ENCODE measurements at places on chromosomes 7 and 10.

DNA sequence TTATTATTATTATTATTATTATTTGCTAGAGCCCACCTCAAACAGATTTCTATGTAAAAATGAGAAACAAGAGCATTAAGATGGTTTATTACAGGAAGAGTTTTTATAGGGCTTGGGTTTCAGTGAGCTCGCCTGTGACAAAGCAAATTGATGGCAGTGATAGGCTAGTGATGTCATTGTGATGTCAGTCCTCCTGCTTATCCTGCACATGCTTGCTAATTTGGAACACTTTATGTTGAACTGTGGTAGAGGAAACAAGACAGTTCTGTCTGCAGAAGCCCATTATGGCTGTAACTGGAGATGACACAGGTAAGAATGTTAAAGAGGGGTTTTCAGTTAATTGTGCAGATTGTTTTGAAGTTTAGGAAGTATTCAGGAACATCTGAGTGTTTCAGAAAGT lies 68.3 kb downstream of the CREM start:
- DNase-seq: peak; percentile 49

DNA sequence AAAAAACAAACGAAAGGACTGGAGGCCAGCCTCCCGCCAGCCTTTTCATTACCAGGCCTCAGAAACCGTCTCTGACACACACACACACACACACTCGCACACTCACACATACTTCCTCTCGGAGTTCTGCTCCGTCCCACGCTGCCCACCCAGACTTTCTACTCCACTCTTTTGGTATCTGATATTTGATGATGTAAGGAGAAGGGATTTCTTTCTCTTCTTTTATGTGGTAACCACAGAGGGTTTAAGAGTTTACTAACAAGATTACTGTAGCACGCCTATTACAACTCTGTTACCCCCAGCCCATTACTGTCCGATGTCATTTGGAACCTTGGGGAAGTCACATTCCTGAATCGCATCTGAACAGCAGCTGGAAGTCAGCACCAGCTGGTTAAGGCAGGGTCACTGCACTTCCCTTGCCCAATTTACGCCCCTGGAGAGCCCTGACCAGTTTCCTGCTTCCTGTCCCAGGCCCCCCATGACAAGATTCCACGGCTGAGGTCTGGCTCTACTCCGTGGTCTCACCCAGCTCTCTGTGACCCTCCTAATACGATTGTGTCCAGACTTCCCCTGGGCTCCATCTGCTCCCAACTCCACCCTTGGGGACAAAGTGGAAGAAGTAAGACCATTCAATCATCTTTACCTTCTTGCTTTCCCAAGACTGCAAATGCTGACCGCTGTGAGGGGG lies 1.1 kb downstream of the DENND2A start:
- no peak for DNase-seq

DNA sequence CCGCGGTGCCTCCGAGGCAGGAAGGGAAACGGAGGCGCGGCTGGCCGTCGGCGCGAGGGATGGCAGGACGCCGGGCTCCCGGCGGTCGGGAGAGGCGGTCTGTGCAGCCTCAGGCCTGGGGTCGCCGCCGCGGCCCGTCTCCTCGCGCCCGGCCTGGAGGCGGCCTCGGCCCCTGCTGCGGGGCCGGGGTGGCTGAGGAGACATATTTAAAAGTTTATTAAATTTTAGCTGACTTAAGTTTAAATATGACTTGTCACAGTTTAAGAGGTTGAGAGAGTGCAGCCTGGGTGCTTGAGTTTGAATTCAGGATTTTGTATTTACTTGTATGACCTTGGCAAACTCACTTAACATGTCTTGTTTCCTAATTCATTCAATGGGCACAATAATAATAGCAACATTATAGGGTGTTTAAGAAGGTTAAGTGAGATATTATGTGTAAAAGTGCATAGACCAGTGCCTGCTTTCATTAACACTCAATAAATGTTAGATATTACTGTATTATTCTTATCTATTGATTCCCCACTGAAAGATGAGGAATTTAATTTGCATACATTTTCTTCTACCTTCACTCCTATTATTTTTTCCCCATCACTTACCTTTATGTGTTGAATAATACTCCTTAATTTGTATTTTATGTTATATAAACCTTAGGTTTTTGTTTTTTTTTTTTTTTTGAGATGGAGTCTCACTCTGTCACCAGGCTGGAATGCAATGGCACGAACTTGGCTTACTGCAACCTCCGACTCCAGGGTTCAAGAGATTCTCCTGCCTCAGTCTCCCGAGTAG lies 718 bp downstream of the DYNC2I1 start:
- no peak for DNase-seq

GRCh38 chr7:157675427-157675927 lies 338.7 kb downstream of the DNAJB6 start:
- no peak for DNase-seq

DNA sequence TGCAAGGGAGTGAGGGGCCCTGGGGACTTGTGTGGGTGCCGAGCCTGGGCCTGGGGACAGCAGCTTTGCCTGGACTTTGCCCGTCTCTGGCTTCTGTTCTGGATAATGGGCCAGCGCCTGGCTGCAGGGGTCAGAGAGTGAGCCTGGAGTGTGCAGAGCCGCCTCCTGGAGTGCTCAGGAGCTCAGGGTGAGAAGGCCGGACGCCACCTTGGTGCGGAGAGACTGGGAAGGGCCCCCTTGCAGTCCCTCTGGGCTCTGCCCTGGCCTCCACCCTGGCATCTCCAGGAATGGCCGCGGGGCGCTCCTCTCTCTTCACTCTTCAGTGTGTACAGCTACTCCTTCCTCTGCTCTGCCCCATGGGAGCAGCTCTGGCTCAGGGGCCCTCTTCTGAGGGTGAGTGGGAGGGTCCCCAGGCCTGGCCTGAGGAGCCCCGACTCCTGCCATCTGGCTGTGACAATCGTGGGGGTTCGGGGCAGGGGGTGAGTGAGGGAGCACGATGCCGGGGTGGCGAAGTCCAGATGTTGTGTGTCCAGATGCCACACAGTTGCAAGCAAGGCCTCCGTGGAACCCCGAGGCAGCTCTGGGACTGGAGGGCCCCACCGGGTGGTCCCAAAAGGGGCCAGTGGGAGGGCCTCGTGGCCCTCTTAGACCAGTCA lies 187.1 kb downstream of the DNAJB6 start:
- DNase-seq: no peak

DNA sequence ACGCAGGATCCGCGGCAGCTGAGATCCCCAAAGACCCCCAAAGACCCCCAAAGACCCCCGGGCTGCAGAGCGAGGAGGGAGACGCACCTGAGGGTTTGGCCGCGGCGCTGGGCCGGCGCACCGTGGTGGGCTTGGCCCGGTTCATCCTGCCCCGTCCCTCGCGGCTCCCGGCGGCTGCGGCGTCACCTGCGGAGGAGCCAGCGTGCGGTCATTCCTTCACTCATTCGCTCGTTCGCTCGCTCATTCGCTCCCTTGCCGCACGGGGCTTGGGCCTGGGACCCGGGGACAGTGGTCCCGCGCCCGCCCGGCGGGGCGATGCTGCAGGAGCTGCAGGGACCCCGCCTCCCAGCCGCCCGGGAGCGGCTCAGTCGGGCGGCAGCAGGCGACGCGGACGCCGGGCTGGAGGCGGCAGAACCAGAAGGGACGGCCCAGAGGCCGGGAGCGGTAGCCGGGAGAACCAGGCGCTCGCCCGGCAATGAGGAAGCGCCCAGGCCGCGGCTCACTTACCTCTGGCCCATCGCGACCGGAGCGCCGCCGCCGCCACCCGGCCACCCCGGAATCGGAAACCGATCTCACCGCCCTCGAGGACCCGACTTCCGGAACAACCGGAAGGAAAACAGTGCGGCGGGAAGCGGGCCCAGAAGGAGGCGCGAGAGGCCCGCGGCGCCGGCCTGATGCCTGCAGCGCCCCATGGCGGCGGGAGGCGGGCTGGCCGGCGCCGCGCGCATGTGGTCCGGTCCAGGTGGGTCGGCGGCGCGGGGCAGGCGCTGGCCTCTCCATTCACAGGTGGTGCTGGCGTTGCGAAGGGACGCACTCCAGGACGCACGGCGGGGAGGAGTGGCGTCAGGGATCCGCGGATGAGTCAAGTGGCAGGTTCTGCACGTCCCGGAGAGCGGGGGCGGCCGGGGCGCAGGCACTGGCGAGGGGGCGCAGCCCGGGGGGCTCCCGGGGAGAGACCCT lies at the start of gene INTS1:
INTS1 (minus strand) TSS at position 574 of the 960 bp plus-strand sequence; CDS start at position 145, 429 bp downstream.
- DNase-seq: peak; percentile 94

DNA sequence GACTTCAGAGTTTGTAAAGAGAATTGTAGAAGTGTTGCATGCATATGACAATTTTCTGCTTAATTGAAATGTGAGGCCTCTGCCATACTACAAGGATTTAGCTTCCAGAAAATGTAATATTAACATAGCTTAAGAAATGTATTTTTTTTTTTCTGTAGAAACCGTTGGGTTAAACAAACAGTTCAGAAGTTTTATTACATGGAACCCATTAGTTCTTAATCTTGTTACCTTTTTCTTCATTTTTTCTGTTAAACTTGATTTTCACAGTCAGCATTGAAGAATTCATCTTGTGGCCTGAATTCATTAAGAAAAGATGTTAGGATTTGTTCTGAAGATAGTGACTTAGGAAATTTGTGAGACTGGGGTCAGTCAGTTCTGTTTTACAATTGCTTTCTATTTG lies 4.9 kb downstream of the PTEN start:
- no peak for DNase-seq

DNA sequence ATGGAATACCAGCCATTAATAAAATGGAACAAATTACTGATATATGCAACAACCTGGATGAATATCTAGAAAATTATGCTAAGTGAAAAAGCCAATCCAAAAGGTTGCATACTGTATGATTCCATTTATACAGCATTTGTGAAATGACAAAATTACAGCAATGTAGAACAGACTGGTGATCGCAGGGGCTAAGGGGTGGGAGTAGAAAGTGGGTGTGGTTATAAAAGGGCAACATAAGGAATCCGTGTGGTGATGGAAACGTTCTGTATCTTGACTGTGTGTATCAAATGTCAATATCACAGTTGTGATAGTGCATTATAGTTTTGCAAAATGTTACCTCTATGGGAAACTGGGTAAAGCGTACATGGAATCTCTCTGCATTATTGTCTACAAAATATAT lies 15.0 kb downstream of the CEP41 start:
- no peak for DNase-seq

- DNase-seq: no peak
These were observed 43.0 kb downstream of the CXCL12 start for GRCh38 chr10:44341886-44342285.

GRCh38 chr10:128137877-128138276 lies 11.7 kb upstream of the MKI67 start:
- no peak for DNase-seq

DNA sequence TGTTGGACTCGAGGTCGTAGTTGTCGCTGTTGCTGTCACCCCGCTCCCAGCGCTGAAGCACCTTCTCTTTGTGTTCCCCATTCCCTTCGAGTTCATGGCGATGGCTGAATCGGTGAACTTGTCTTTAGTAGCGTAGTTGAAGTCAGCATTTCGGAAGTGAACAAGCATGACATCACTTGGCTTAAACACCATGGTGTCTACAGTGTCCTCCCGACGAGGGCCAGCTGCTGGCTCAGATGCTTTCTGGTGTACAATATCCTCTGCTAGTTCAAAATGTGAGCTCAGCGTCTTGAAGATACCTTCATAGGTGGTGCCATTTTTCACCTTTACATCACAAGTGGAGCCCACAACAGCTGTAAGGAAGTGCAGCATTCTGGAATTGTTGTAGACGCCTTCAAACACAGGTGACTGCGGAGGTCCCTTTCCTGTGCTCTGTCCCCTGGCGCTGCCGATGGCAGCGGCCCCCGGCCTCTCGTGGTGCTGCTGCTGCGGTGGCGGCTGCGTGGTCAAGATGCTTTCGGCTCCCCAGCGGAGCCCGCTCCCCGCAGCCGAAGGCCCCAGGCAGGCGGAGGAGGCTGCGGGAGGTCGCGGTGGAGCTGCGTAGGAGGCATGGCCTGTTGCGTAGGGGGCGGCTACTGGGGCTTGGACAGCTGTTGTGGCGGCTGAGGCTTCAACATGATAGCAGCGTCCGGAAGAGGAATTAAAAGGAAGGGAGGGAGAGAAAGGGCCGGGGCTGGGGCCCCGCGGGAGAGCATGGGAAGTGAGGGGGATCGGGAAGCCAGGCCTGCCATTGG lies 59.3 kb downstream of the ANKMY2 start:
- no peak for DNase-seq

GRCh38 chr7:32204361-32205018 lies 134.3 kb upstream of the PDE1C start:
- DNase-seq: peak; percentile 1

- no peak for DNase-seq
These were observed 52.6 kb downstream of the GNAI1 start for GRCh38 chr7:80187279-80187678.

DNA sequence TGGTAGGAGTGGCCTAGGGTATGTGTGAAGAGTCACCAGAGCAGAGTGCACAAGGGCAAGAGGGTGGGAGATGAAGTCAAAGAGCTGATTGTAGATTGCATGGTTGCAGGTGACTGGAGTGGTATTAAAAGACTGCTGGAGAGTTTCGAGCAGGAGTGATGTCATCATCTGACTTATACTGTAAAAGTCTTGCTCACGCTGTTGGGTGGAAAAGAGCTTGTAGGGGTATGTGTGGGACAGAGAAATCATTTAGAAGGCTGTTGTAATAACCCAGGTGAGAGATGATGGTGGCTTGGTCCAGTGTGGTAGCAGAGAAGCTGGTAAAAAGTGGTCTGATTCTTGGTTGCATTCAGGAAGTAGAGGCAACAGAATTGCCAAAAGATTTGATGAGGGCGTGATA lies 184.1 kb downstream of the ABCA13 start:
- DNase-seq: no peak

- DNase-seq: no peak
These were observed 961 bp downstream of the SCRN1 start for GRCh38 chr7:29988424-29989256.

DNA sequence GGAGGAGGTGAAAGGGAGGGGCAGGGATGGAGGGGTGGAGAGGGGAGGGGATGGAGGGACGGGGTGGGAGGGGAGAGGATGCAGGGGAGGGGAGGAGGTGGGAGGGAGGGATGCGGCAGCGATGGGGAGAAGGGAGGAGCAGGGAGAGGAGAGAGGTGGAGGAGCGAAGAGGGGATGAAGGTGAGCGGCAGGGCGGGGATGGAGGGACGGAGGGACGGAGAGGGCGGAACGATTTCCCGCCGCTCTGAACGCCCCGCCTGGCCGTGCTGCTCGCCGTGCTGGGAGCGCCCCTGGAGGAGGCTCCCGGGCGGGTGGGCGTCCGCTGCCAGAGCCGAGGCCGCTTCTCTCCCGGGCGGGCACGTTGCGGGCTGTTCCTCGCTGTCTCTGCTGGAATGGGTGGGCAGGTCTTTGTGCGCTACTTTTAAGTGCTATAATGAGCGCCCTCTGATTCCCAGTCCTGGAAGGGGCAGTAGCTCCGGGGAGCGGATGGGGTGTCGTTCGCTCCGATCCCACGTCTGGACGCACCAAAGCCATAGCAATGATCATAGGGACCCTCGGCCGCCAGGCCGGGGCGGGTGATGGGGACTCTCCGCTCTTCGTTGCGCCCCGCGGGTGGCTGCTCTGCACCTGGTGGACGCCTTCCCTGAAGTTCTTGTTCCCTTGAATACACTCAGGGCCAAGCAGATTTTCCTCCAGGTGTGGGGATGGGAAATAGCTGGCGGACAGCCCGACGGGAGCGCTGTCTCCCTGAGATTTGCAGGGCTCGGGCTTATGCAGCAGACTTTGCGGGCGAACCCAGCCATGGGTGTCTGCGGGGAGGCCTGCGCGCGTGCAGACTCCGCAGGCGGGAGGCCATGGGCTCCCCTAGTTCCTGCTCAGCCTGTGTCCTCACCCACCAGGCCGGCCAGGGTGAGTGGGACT lies 81.1 kb upstream of the CPXM2 start:
- DNase-seq: no peak

All from activated CD4-positive, alpha-beta T cell treated with anti-CD3 and anti-CD28 coated beads, Interleukin-2, Interleukin-4, amounts not matched to agents 100 ng/mL and 50 ng/mL, durations not matched to agents 16 hours and 8 hours (primary cell).